ENCODE measurements at places on chromosomes 6 and 20. TPM values are rescaled to one million over a fixed set of nuclear protein-coding genes. Genes with fewer than 3 reads are reported as not detected.

The LTB gene
- total RNA-seq = not detected

The LAMA2 gene
- 0.65 TPM for total RNA-seq

The OR2B6 gene
- not detected for total RNA-seq

The CCN2 gene
- 82.6 TPM for total RNA-seq

The TEAD3 gene
- total RNA-seq = 7.3 TPM

The HSPA1L gene
- total RNA-seq = 0.80 TPM

The PNPLA1 gene
- not detected for total RNA-seq

The MARCKS gene
- total RNA-seq = 215 TPM

The RNF8 gene
- 40.3 TPM for total RNA-seq

The FAM50B gene
- 6.1 TPM for total RNA-seq

The SULF2 gene
- total RNA-seq = 3.7 TPM

The SLC35B2 gene
- 86.8 TPM for total RNA-seq

The SAMD5 gene
- 2.7 TPM for total RNA-seq

GRCh38 chr6:37663019-37663810, 34.5 kb downstream of the MDGA1 start:
- peak; percentile 28 for DNase-seq

DNA sequence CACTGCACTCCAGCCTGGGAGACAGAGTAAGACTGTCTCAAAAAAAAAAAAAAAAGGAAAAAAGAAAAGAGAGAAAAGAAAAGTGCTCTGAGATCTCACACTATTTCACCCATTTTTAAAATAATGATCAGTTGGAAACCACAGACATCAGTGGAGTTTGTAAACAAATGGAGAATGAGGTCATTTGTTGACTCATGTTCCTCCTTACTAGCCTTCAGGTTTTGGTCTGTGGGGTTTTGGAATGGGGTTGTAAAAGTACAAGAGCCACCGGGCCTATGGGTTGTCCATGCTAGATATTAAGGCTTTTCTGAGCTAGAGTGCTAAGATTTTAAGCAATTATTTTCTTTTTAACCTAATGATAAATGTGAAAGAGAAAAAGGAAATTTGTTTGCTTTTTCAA, 104.4 kb upstream of the PRL start:
- DNase-seq = no peak

DNA sequence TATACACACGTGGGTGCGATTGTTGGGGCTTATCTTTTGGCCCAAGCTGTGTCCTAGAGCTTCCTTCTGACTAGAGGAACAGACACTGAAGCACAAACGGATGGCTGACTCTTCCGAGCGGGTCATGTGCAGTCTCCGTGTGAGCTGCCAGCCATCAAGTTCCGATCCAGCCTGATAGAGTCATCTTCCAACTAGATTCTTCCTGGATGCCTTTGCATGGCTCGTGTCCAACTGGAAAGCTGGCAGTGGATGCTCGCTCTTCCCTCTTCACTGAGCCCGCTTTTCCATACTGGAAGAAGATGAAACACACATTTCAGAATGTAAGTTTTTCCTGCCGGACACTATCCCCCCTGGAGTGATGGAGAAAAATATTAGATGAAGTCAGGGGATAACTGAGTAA, 148.1 kb downstream of the SCML4 start:
- no peak for DNase-seq

DNA sequence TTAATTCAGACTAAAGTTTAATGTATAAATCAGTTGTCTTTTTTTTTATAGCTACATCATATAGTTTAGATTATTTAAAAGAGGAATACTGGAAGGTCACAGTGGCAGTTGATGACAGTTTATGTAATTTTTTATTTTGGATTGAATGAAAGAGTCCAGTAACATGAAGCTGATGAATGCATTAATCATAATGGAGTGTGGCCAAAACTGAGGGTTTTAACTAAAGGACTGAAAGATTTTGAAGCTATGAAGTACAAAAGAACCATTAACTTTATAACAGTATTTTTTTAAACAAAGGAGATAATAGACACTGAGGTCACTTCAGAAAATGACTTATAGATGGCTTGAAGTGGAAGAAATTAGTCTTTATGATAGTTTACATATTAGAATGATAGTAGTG, 41.3 kb downstream of the TRMT11 start:
- DNase-seq = no peak

GRCh38 chr6:72748759-72749158, 126.9 kb downstream of the KCNQ5 start:
- DNase-seq = peak; percentile 95

DNA sequence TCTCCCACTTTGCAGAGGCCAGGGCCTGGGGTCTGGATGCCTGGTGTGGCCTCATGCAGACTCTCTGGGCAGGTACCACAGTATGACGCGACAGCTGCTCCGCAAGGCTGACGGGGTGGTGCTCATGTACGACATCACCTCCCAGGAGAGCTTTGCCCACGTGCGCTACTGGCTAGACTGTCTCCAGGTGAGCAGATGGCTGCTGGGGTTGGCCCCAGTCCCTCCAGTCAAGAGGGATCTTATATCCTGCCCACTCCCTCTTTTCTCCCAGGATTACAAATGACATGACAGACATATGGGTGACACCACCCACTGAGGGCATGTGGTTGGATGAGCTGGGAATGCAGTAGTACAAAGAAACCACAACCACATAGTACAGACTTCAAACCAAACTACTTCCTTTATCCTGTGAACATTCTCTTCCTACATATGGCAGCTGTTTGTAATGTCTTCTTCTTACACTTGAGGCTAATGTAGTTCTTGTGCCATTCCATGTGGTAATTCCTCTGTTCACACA, 29.9 kb downstream of the RAB44 start:
- peak; percentile 71 for DNase-seq

DNA sequence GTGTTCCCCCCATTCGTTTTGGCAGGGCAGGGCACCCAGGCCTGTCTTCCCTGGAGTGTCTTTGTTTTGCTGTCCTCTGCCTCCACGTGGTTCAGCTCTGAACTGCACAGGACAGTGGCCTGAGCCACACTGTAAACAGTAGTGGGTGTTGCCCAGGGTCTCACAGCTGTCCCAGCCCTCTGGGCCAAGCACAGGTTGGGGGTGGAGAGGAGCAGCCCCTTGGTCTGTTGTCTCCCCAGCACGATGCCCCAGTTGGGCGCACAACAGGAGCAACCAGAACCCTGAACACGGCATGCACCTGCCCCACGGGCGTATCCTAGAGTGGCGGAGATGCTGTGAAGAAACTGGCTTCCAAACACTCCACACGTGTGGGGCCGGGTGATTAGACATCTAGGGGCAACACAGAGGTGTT, 14.4 kb downstream of the CCDC167 start:
- peak; percentile 36 for DNase-seq

DNA sequence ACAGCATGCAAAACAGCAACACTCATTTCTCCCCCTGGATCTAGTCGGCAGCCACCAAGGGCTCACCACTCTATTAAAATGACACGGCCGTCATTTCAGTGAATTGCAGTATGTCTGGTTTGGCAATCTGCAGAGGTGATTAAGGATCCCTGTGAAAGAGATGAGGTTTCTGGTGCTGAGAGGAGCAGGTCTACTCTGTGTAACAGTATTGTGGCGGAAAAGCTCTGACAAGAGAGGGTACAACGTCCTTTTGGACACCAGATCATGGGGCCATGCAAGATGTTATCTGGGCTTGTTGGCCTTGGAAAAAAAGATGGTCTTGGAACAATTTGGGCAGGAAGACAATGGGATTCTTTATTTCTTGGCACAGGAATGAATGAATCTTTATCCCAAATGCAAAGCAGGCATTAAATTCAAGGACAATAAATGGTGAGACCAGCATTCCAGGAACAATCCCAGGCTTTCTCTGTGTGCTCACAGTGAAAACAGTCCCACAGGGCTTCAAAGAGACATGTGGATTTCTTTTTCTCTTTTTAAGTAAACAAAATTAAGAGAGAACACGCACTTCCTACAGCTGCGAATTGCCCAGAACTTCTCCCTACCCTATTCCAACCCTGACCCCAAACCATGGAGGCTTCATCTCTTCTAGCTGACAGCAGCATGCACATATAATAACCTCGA, 33.7 kb upstream of the ADGRF1 start:
- no peak for DNase-seq

GRCh38 chr20:1414982-1415381, 22.1 kb upstream of the FKBP1A start:
- no peak for DNase-seq

DNA sequence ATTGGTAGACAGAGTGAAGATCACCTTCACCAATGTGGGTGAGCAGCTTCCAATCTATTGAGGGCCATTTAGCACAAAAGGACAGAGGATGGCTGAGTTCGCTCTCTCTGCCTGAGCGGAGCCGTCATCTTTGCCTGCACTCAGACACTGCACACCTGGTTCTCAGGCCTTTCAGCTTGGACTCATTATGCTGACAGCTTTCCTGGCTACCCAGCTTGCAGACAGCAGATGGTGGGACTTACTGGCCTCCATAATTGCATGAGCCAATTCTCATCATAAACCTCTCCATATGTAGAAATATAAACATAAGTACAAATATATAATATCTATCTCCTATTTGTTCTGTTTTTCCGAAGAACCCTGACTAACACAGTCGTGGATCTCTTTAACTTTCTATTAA, 13.7 kb downstream of the TBXT start:
- no peak for DNase-seq

- no peak for DNase-seq
Observed at GRCh38 chr20:34507702-34508413, 8.4 kb upstream of the DYNLRB1 start.

- no peak for DNase-seq
Observed at GRCh38 chr20:39021748-39022147, 59.6 kb downstream of the DHX35 start.

- no peak for DNase-seq
Observed at GRCh38 chr6:75196081-75196687, 9.7 kb downstream of the COL12A1 start.

- no peak for DNase-seq
Observed at GRCh38 chr6:128663238-128663637, 142.8 kb upstream of the PTPRK start.

DNA sequence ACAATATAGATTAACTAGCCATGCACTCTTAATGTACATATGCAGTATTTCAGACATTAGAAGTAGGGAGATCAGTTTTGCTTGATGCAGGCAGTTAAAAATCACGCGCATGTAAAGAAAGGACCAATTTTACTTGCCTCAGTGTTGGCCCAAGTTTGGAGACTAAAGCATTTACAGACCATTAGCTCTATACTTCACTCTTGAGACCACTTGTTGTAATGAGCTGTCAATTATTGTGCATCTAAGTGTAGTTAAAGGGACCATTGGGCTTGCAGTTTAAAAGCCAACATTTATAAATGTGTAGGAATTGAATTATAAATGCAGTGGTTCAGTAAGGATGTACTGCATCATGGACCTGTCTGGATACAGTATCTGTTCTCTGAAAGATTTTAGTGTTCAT, 53.7 kb downstream of the PLCB4 start:
- DNase-seq = no peak

DNA sequence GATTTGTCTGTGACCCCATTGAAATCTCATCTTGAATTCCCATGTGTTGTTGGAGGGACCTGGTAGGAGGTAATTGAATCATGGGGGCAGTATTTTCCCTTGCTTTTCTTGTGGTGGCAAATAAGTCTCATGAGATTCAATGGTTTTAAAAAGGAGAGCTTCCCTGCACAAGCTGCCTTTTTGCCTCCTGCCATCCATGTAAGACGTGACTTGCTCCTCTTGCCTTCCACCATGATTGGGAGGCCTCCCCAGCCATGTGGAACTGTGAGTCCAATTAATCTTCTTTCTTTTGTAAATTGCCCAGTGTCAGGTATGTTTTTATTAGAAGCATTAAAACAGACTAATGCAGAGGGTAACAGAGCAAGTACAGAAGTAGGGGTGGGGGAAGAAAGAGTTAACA, 1097.0 kb upstream of the ADGRB3 start:
- DNase-seq = no peak

GRCh38 chr6:2706558-2706957, 44.2 kb downstream of the MYLK4 start:
- DNase-seq = no peak

DNA sequence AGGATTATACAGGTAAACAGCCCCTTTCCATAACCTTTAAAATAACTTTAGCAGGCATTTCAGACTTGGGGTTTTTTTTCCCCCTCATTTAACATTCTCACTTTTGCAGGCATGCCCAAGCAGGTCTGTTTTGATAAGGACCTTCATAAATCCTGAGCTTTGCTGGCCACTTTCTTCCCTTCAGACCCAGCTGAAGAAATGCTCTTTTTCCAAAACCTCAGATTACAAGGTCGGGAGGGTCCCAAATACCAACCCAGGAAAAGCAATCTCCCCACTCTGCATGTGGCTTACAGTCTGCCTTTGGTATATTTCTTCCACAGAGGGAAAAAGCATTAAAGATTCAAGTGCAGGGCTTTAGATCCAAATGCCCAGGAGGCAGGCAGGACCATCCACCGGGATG, 6.8 kb downstream of the NFATC2 start:
- DNase-seq = no peak

- no peak for DNase-seq
Observed at GRCh38 chr6:98529364-98529763, 305.0 kb upstream of the POU3F2 start.

DNA sequence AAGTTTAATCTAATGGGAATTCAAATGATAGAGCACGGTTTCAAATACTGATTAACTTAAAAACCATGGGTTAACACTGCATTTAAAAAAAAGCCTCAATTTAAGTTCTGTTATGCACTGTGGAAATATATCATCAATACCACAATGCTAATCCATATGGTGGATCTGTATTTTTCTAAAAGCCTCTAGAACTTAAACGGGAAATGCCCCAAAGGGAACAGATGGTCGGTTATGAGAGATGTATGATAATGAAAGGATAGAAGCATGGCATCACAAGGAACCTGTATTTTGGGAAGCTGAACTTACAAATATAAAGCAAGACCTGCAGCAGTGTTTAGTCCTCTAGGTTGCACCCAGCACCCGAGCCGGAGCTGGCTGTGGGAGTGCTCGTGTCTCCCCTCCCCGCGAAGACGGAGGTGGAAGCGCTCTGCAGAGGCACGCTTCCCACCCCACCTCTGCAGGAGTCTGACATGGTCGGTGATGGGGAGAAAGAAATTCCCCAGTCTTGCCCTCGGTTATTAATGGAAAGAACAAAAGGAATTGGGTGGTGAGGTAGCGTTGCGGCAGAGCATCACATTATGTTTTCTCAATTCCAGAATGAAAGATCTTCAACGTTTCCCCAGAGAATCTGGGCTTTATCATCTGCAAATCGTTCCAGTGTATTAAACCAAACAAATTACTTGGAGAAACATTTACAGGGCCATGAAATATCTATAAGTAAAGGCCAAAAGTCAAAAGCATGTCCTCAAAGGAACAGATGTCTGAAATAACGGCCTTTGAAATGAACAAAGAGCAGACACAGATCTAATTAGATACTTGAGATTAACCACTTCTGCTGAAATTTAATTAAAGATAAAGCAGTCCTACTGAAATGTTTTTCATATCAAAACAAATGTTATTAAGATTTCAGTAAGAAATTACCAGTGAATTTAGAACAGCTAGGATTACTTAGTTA, 103.1 kb upstream of the POPDC3 start:
- no peak for DNase-seq

All from Daoy (cell line).